ENCODE measurements at places on chromosomes 6 and 20.

DNA sequence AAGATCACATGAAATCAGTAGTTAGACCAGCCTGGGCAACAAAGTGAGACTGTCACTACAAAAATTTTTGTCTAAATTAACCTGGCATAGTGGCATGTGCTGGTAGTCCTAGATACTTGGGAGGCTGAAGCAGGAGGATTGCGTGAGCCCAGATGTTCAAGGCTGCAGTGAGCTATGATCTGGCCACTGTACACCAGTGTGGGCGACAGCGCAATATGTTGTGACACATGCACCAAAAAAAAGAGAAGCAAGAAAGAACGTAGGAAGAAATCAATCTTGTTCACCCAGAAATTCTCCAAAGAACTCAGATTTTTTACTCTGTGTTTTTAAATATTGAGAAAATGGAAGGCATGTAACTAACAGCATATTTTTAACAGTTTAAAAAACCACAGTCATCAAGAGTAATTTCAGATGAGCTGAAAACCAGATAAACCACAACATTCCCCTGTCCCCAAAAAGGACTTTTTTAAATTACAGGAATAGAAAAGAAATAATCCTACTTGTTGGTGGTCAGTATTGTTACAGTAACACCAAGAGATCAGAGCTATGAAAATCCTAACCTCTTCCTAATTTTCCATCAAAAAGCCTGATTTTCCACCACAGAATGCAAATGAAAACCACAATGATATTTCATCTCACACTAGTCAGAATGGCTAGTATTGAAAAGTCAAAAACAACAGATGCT, 240.2 kb downstream of the KHDC1L start:
- DNase-seq: no peak

DNA sequence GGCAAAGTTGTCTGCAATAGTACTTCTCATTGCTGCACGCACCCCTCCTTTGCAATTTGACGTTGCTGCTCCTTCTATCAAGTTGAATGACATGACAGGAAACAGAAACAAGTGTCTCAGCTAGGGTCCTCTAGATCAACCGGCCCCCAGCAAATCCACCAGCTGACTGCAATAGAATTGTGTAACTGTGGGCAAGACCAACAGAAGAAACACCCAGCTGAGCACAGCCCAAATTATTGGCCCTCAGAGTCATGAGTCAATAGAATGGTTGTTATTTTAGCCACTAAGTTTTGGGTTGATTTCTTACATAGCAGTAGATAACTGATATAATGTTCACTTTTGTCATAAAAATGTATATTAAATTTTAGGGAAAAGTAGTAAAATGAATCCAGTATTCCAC, 202.7 kb downstream of the MAFB start:
- DNase-seq: no peak

DNA sequence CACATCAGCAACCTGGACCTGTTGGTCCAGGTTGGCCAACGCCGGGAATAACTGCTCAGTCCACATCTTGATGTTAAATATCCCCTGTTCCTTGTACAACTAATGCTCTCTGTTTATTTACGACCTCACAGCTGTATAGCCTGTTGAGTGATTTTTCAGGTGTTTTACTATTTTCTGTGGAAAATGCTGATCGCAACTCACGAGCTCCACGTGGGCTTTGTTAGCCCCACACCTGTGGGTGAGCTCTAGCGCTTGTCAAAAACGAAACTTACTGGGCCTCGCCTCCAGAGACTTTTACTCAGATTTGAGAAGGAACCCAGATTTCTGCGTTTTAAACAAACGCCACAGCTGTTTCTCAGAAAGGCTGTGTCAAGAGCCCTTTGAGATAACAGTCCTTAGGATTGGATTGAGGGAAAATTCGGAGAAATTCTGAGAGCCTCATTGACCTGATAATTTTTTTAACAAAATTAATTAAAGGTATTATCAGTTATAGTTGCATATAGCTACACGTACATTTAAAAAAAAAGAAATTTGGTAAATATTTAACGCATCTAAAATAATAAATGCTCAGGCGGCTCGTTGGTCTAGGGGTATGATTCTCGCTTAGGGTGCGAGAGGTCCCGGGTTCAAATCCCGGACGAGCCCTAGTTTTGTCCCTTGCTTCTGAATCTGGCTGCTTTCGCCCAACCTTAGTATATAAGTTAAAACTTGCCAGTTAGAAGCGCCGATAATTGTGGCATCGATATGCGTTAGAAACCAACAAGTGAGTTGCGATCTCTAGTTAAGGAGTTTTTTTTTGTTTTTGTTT, 16.7 kb downstream of the HMGN4 start:
- DNase-seq: peak; percentile 74

- no peak for DNase-seq
Observed at GRCh38 chr6:120392941-120393340, 941.3 kb downstream of the TBC1D32 start.

GRCh38 chr20:32896521-32897280, 38.0 kb downstream of the EFCAB8 start:
- DNase-seq: no peak

DNA sequence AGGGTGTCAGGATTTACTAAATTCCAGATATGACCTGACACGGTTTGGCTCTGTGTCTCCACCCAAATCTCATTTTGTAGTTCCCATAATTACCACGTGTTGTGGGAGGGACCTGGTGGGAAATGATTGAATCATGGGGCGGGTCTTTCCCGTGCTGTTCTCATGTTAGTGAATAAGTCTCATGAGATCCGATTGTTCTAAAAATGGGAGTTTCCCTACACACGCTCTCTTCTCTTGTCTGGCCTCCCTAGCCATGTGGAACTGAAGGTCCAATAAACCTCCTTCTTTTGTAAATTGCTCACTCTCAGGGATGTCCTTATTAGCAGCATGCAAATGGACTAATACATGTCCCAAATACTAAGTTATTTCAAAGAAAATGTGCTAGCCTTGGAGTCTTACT, 121.1 kb downstream of the CENPW start:
- no peak for DNase-seq

GRCh38 chr6:17583811-17584210, 16.3 kb upstream of the FAM8A1 start:
- no peak for DNase-seq

DNA sequence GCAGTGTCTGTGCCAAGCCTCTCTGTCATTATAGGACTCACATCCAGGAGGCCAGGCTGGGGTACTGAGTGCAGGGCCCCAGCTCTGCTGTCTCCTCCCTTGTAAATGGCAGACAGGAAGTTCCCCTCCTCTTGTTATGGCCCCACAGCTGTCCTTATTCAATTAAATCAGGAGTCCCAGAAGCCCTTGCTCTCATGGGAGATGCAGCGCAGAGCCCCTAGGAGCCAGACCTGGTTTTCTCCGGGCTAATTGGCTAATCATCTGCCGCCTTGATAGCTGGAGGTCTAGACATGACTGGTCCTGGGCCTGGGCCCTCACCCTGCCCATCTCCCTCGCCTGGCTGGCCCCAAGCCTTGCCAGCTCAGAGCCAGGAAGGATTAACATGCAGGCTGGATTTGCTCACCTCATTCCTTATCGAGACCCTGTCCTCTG, 172.0 kb downstream of the VEGFA start:
- DNase-seq: no peak

- DNase-seq: peak; percentile 91
Observed at GRCh38 chr6:14210663-14211561, 93.3 kb downstream of the CD83 start.

DNA sequence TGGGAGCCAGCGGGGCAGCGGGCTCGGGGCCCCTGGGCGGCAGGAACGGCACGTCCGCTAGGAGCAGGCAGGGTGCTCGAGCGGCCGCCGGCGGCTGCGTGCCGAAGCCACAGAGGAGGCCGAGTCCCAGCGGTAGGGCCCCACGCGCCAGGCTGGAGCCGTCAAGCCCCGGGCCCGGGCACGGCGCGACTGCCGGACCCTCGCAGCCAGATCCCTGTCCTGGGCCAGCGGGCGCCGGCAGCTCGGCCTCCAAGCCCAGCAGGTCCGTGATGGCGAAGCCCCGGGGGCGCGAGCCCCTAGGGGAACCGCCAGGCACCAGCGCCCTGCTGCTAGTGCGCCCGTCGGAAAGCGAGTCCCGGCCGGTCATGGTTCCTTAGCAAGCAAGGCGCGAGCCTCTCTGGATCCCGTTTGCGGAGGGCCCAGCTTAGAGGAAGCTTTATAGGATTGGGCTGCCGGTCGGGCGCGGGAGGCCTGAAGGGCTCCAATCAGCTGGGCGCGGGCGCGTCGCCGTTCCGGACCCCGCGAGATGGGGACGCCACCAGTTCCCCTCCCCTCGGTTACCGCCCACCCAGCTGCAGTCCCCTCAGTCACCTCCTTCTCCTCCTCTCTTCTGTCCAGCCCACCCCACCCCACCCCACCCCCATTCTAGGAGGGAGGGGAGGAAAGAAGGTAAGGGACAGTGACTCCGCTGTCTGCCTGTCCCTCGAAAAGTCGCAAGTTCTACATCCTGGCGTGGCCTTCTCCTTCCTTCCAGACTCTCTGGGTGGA, at the start of gene VSX1:
VSX1 (minus strand) TSS at position 412 of the 768 bp plus-strand sequence; CDS start at position 367, 45 bp downstream.
- no peak for DNase-seq

DNA sequence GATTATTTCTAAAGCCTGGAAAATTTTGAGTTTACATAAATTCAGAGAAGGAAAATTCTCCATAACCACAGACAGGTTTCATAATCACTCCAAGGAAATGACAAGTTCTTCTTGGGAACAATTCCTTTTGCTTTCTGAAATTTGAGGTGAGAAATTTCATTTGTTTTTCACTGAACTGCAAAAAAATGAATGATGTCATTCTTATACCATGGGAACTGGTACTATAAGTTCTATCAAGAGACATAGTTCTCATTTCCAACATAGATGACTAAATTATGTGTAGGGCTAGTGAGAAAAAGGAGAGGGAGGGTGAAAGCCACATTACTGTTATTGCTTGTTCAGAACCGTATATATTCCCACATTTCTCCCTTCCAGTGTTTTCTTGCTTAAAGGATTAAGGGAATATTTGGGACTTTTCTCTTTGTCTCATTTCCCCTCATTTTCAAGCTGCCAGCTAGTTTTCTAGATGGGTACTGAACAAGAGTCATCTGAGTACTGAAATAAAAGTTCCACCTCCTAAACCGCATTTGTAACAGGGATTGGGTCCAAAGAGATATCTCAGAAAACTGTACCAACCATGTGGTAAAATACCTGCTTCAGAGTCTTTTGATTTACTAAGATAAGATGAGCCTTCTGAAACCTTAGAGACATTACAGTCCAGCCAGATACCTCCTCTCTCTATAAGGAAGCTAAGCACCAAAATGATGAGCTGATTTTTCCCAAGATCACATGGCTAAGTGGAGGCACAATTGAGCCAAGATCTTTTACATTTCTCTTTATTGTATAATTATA, 144.3 kb upstream of the PRDM1 start:
- no peak for DNase-seq

GRCh38 chr6:145028144-145028818, 707.0 kb downstream of the EPM2A start:
- peak; percentile 42 for DNase-seq
